ENCODE measurements at places on chromosomes 1 and 21. TPM values are rescaled to one million over a fixed set of nuclear protein-coding genes. Genes with fewer than 3 reads are reported as not detected.

DNA sequence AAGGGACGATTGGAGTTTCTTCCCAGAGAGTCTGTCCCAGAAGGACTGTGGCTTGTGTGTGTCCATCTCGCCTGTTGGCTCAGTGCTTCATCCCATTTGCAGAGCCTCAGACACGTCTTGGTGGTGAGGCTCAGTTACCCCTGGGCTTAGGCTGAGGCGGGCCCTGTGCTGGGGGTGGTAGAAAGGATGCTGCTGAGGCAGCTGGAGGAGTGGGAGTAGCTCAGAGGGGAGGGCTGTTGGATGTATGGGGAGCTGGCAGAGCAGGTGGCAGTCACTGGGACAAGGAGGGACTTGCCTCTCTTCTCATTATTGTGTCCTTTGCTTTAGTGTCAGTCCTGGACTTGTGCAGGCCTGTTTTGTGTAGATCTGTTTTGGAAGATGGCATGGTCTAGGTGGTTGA lies 7.3 kb upstream of the MIIP start:
- DNase-seq = no peak

DNA sequence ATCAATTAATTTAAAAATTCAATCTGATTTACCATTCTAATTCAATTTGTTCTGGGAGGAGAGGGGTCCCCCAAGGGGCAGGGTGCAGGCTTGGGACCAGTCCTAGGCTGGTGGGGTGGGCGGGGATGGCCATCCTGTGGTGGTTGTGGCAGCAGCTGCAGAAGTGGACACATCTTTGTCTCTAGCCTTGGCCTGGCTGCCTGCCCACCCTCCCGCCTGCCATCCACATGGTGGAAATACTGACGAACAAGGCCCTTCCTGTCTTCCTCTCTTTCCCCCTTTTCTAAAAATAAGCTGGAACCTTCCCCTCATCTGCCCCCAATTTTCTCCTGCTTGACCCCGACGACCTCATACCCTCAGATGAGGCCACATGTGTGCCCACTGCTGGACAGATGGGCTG lies 130.9 kb downstream of the FOXD2 start:
- no peak for DNase-seq

DNA sequence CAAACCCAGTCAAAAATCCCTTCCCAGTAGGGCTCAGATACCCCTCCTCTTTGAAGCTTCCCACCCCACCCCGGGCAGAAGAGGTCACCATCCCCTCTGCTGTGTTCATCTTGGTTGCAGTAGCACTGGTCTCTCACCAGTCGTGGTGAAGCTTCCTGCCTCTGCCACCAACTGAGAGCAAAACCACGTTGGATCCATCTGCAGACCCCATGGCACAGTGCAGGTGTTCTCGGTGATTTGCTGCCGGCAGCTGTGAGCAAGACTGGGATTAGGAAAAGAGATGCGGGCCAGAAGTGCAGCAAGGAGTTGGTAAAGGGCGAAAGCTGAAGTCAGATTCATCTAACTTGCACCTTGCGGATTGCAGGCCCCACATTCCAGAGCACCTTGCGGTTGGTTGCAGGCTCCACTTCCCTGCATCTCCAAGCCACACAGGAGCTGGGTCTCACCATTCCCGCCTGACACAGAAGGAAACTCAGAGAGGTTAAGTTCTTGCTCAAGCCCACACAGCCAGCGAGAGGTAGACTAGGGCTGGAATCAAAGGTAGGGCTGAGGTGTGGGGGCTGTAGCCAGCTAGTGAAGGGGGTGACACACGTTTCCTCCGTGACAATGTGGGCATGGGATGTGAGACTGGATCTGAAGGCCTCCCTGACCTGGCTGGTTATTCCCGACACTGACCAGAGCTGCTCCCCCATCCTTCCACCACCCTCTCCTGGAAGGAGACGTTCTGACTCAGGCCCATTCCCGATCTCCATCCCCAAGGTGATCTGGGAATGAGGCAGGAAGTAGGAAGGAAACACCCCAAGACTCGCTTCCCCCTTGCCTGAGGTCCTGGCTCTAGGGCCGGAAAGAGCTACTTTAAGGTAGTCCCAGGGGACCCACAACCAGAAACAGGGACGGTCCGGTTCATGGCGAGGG lies 3.3 kb upstream of the FAM110D start:
- DNase-seq = no peak

RAB29 gene
- total RNA-seq = 59.7 TPM

DNA sequence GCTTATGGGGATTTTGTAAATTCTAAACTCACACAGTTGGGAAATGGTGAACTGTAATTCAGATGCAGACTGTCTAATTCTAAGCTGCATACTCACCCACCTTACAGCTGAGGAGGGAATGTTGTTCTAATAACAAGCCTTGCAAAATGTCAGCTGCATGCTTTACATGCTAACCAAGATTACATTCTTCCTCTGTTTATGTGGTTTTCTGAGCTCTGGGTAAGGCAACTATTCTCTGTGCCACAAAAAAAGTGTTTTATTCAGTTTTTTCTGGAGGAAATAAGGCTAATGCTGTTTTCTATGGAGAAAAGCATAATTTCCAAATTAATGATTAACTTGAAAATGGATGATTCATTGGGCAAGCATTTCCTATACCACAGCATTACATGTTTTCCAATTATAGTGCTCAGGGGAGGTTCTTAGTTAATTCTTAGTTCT lies 64.9 kb downstream of the RGS13 start:
- DNase-seq = no peak

LMX1A gene
- not detected for total RNA-seq

GRCh38 chr1:244239261-244239770 lies 188.2 kb downstream of the ZBTB18 start:
- DNase-seq = no peak

DNA sequence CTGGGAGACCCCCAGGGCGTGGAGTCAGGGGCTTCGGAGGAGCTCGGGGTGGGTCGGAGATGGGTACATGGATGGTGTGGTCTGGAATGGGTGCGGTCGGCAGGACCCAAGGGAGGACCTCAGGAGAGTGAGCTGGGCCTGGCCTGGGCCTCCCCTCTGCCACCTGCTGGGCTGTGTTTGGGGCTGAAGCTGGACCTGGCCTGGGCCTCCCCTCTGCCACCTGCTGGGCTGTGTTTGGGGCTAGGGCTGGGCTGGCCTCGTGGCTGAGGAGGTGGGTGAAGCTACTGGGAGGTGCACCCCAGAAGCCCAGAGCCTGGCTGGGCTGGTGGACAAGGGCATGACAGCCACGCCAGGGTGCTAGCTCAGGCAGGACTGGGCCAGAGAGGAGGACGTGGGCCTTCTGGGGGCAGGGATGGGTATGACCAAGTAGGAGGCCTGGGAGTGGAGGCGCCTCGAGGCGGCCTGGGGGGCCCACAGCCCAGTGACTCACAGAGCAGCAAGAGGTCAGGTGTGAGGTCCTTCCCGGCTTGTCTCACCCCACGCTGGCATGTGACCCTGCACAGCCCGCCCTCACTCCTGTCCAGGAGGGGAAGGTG lies 14.5 kb downstream of the SAMD11 start:
- no peak for DNase-seq

GRCh38 chr1:29991025-29991424 lies 732.4 kb downstream of the MATN1 start:
- DNase-seq = no peak

AMY1C gene
- total RNA-seq = not detected

DNA sequence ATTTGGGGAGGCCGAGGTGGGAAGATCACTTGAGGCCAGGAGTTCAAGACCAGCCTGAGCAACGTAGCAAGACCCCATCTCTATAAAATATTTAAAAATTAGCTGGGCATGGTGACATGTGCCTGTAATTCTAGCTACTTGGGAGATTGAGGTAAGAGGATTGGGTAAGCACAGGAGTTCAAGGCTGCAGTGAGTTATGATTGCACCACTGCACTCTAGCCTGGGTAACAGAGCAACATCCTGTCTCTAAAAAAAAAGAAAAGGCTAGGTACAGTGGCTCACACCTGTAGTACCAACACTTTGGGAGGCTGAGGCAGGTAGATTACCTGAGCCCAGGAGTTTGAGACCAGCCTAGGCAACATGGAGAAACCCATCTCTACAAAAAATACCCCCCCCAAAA lies 35.7 kb upstream of the RCC1 start:
- DNase-seq = no peak

GRCh38 chr21:39669485-39669884 lies 56.7 kb downstream of the B3GALT5 start:
- no peak for DNase-seq

- no peak for DNase-seq
These were observed 573.1 kb downstream of the USP25 start for GRCh38 chr21:16302851-16303282.

DNA sequence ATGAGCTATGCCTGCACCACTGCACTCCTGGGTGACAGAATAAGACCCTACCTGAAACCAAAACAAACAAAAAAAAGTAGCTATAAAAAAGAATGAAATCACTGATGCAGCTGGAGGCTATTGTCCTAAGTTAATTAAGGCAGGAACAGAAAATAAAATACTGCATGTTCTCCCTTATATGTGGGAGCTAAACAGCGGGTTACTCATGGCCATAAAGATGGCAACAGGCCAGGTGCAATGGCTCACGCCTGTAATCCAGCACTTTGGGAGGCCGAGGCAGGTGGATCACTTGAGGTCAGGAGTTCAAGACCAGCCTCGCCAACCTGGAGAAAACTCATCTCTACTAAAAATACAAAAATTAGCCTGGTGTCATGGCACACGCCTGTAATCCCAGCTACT lies 152.7 kb downstream of the PIK3R3 start:
- no peak for DNase-seq

ARHGEF19 gene
- 13.1 TPM for total RNA-seq

DNA sequence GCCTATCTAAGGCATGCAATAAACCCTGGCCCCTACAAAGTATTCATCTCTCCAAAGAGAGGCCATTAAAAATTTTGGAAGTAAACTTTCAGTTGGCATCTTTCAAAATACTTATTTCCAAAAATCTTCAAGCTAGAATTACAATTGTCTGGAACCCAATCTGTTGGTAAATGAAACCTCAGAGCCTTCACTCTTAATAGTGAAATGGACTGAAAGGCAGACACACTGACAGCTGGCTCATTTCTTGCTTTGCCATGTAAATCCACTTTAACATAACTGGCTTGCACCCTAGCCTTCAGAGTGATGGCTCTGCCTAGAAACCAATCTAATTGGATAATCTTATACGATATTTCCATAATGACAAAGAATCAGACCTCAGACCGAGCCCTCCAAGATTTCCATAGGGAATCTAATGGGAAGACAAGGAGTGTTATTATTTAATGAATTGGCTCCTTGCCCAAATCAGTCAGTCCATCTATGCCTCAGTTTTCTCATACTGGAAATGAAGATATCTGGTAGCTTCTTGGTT lies 9.2 kb upstream of the PALMD start:
- DNase-seq = no peak

- DNase-seq = no peak
These were observed 95.0 kb upstream of the C1orf105 start for GRCh38 chr1:172325531-172325930.

- DNase-seq = no peak
These were observed 24.3 kb downstream of the STPG1 start for GRCh38 chr1:24389231-24389678.

DNA sequence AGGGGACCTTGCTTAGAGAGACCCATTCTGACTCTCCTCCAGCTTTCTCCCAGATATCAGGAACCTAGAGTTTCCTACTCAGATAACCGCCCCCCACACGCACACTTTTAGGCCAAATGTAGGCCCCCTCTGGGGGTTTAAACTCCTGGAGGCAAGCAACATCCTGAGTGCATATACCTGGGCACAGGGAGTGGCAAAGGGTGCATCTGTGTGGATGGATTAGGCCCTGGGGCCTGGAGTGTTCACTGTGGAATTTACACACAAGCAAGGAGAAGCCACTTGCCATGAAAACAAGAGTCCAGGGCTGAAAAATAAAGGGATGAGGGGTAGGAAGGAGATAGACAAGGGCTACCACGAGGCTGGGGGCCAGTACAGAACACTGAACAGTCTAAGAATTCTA lies 343.1 kb downstream of the NTNG1 start:
- DNase-seq = no peak

- DNase-seq = no peak
These were observed 13.2 kb upstream of the CEP350 start for GRCh38 chr1:179941454-179941853.

DNA sequence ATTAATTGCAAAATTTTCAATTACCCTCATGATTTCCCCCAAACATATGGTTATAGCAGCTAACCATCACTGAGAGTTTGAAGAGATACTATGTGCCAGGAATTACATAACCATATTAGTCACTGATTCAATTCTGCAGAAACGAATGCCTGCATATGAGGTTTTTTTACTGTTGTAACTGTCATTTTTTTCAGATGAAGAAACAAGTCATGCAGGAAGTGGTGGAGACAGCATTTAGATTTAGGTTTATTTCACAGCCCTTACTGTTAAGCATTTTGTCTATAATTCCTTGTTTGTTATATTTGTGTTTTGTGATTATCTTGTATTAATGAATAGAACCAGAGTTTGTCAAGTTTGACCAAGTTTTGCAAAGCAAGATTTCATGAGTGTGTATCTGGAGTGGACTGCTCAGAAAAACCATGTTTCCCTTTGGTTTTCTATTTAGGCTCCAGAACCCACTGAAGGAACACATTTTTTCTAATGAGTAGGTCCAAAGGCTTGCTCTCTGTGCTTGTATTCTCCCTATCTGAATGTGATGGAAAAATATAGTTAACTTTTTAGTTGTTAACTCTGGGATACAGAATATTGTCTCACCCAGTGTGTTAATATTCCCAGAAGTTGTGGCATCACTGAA lies 308.5 kb upstream of the ADAMTS5 start:
- no peak for DNase-seq

CYP4A11 gene
- not detected for total RNA-seq

DNA sequence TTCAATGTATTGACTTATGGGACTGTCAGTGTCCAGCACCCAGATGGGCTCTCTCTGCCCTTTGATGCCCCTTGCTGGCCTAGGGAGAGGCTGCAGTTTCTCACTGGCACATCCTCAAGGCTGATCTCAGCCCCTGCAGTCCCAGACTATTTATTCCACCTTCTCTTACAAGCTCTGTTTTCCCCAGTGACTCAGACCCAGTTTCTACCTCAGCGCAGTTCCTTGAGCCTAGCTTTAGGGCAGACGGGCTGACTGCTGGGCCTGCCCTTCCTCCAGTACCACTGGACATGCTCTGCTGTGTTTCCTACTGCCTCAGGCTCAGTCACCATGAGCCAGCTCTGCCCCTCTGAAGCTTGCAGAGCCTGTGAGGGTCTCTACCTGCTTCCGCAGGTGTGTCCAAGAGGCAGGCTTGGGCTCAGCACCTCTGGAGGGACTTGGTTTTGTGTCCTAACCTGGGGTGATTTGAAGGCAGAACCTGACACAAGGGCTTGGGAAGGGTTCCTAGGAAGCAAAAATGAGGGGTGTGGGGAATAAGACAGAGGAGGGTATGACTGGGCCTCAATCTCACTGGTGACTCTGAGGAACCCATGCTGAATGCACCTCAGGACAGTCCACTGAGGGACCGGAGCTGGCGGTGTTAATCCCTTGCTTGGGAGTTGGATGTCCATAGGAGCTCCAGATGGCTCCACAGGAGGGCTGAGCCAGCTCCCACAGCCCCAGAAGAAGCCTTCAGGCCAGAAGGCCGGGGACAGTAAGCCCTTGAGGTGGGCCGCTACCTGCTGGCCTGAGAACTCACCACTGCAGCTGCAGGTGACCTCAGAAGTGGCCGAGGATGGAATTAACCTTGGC lies 689.9 kb downstream of the MATN1 start:
- no peak for DNase-seq

C1orf226 gene
- not detected for total RNA-seq

GRCh38 chr1:43388613-43389012 lies 987 bp downstream of the MED8 start:
- DNase-seq = no peak

- no peak for DNase-seq
These were observed 25.8 kb upstream of the MYCL start for GRCh38 chr1:39927538-39927937.

All from CD4-positive, alpha-beta memory T cell (primary cell).